Stimulated activated CD8-positive, alpha-beta memory T cell treated with anti-CD3 and anti-CD28 coated beads, Interleukin-7, amount 100 ng/mL, for 1 hour (primary cell): ENCODE measurements at places on chromosomes 4 and X.

- no peak for DNase-seq
These were observed 32.9 kb downstream of the LAMTOR3 start for GRCh38 chr4:99861120-99861905.

- no peak for DNase-seq
These were observed 81.2 kb downstream of the DCK start for GRCh38 chr4:71074452-71075299.

DNA sequence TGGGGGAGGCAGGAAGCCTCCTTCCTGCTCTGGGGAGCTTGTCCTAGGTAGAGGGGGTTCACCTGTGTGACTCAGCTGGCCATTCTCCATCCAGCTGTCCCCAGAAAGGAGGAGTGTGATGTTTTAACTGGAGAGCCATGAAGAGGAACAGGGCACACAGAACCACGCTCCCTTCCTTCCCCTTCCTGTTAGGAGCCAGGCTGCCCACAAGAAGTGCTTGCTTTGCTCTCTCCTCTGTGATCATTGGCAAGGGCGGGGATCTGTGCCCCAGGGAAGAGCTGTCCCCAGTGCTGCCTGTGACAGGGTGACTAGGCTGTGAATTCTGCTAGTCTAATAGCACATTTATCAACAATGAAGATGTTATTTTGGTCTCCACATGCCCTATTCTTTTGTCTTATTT, 169.6 kb upstream of the GATB start:
- no peak for DNase-seq

- no peak for DNase-seq
These were observed 338 bp upstream of the KLHL2 start for GRCh38 chr4:165207016-165207430.

DNA sequence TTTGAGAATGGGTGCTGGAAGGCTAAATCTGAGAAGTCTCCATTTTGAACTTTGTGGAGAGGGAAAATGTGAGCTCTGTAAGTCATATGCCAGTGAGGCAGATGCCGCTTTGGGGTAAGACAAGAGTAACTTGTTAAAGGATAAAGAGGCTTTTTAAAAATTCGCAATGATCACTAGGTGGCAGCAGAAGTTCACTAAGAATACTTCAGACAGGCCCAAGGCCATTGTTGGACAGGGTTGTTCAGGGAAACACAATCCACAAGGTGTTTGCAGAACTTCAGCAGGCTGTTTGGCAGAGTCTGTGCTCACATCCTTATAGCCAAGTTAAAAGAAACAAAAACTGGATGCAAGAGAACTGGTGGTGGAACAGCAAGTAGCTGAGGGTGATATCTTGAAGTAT, 13.7 kb upstream of the PIGA start:
- no peak for DNase-seq

GRCh38 chrX:70970482-70970995, 39.6 kb upstream of the SLC7A3 start:
- no peak for DNase-seq

DNA sequence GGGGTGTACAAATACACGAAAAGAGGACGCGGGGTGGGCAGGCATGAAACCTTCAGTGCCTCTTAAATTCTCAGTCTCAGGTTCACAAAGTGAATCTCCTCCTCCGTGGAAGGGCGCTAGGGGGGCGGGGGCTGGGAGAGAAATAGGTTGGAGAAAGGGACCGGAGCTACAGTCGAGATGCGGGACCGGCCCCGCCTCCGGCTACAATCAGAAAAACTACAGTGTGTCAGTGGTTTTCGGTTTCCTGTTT, 3.4 kb downstream of the MAML3 start:
- no peak for DNase-seq

- DNase-seq: no peak
These were observed 8.7 kb upstream of the ABLIM2 start for GRCh38 chr4:8167291-8167690.

GRCh38 chr4:80276931-80277330, 10.5 kb downstream of the FGF5 start:
- no peak for DNase-seq

GRCh38 chr4:145494666-145495270, 13.1 kb downstream of the SMAD1 start:
- no peak for DNase-seq

- no peak for DNase-seq
These were observed 340.0 kb upstream of the MAGEB16 start for GRCh38 chrX:35458142-35458541.

- no peak for DNase-seq
These were observed 5.3 kb downstream of the ARSF start for GRCh38 chrX:3046253-3047240.

DNA sequence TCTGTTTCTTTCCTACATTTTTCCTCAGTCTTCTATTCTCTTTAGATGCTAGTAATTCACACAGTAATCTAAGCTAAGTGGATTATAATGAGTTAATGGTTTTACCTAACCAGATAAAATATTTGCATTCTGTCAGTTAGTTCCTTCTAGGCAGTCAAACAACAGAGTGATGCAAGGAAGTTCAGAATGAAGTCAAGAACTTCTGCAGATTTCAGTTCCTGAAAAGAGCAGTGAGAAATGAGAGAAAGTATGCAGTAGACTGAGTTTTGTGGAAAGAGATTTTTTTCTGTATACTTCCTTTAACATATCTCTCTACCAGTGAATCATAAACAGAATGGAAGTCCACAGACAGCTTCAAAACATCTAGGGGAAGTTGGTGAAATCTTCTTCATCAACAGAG, 774.0 kb upstream of the POU3F4 start:
- no peak for DNase-seq

DNA sequence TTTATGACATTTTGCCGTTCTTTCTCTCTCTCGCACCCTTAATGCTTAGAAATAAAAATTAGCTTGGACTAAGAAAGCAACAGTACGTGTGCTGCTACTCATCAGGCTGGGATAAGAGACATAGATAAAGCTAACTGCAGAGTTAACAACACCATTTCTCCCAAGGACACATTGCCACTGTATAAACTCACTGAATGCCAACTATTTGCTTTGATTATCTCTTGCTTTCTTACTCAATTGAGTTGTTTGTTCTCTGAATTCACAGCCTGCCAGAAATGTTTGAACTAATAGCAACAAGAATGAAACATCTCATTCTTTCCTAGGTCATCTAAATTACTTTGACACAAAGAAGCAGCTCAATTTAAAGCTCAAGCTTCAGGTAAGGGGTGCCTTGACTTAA, 34.6 kb downstream of the F8 start:
- DNase-seq: no peak

GRCh38 chrX:101759000-101759399, 99.3 kb upstream of the ARMCX2 start:
- no peak for DNase-seq

DNA sequence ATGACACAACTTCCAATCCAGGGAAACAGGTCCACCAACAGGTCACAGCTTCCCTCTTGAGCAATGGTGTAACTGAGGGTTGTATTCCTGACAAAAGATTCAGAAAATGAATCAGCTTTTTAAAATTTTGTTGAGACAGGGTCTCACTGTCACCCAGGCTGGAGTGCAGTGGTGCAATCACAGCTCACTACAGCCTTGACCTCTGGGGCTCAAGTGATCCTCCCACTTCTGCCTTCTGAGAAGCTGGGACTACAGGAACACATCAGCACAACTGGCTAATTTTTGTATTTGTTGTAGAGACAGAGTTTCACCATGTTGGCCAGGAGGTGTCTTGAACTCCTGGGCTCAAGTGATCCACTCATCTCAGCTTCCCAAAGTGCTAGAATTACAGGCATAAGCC, 43.7 kb downstream of the SAT1 start:
- DNase-seq: no peak

DNA sequence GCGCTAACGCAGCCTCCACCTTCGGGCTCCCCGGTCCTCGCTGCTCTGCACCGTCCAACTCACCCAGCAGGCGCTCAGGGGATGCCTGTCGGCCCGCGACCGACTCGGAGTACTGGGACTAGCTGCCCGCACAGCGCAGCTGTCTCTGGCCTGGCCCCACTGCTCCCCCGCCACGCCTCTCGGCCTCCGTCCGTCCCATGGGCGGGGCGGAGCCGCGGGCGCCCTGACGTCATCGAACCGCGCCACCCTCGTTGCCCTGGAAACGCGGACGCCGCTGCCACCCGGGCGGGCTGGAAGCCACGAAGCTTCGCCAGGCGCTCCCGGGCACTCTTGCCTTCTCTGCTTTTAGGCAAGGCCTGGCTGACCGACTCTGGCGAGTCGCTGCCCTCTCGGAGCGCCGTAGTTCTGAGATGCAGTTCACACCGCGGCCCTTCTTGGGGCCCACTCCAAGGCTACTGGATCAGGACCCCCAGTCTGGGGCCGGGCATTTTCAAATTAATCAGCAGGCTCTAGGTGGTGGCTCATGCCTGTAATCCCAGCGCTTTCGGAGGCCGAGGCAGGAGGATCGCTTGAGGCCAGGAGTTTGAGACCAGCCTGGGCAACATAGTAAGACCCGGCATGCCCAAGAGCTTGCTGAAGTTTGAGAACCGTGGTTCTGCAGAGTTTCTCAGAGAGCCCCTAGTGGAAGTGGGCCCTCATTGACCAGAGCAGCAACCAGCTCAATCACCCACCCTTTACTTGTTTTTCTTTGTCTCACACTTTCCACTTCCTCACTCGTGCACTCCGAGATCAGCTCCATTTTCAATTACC, 12.0 kb downstream of the ACOX3 start:
- DNase-seq: peak; percentile 93
